Globus pallidus (tissue), 1 donor: ENCODE measurements at places on chromosomes 7 and 10.

GRCh38 chr7:24403557-24403956 lies 119.6 kb downstream of the NPY start:
- no peak for DNase-seq

GRCh38 chr7:42011846-42012245 lies 225.2 kb downstream of the GLI3 start:
- DNase-seq, result no peak

DNA sequence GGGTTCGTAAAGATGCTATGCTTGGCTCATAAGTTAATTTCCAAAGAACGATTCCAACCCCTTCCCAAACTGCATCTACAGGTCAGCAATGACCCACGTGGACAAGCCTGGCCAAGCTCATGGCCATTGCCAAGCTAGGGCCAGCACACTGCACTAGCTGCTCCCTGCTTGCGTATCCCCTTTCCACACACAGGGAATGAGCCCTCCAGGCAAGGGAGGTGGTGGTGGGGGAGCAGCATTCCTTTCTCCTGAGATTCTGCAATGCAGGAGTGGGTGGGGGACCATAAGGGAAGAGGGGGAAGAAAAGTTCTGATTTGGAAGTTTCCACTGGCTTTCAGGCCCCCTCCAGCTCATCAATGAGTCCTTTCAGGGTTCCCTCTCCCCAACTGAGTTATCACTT lies 56.0 kb downstream of the SH3PXD2A start:
- no peak for DNase-seq

DNA sequence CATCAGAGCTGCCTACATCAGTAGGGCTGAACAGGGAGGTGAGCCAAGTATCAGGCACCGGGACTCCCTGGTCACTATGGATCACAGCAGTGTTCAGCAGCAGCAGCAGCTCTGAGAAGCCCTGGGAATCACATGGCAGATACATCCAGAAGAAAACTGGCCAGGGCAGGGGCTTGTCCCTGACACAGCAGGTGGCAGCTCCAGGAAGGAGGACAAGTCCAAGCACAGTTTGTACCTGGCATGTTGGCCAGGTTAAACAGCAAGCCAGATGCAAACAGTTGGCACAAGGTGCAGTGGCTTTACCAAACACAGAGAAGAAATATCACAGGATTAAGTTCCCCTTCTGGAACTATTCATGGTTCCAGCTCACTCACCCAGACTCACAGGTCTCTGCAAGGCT lies 139.4 kb downstream of the KCNMA1 start:
- DNase-seq, result no peak

DNA sequence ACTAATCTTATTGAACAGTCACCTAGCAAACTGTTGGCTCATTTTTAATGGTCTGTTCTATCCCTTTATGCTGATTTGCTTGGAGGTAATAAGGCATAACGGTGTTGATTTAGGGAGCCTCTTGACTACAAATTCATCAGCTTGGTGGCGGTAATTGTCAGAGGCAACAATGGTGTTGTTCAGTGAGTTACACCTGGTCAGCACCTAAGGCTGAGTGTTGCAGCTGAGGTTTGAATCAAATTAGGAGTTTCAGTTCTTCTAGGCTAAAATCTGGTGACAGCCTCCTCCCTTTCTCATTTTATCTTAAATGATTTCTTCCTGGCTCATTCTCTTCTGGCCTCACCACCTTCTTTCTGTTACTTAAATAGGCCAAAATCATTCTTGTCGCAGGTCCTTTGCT lies 42.3 kb upstream of the SP8 start:
- no peak for DNase-seq

DNA sequence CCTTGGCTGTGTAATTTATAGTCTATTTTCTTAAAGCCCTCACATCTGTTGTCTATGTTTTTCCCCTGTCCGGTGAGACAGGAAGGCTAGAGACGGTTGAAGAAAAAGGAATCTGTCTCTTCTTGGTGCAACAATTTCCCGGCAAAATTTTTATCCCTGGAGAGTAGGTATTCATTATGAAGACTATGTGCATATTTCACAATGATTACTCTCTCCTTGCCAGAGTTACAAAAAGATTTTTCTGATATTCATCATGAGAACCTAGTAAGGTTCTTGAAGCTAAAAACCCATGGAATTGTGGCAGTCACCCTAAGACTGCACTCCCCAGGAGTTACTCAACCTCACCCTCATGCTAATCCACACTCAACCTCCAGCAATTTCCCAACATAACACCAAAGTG lies 55.0 kb upstream of the GHITM start:
- DNase-seq, result no peak

GRCh38 chr7:79046061-79046460 lies 407.4 kb downstream of the MAGI2 start:
- DNase-seq, result no peak

DNA sequence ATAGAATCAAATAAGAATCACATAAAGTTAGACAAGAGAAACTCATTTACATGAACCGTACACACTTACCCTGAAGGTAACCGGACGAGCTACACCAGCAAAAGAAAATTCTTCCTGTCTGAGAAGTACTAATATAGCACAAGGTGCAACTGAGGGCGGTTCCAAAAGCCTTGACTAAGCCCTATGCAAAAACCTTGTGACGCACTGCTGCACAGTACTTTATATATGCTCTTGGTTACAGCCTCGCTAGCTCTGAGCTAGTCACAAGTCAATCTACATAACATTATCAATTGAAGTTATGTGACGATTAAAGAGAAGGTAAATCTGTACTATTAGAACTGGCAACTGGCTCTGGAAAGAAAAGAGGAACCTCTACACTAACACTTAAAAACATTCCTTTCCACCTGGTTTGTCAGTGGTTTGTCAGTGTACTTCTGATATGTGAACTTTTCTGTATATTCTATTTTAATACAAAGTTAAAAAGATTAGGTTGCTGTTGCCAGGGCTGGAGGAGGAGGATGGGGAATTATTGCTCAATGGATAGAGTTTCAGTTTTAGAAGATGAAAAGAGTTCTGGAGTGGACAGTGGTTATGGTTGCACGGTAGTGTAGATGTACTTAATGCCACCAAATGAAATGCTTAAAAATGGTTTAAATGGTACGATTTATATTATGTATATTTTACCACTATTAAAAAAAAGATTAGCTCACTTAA lies 21.6 kb downstream of the NT5C3A start:
- DNase-seq, result no peak

- DNase-seq, result no peak
Measured at GRCh38 chr10:3624367-3624766, 160.6 kb downstream of the KLF6 start.

DNA sequence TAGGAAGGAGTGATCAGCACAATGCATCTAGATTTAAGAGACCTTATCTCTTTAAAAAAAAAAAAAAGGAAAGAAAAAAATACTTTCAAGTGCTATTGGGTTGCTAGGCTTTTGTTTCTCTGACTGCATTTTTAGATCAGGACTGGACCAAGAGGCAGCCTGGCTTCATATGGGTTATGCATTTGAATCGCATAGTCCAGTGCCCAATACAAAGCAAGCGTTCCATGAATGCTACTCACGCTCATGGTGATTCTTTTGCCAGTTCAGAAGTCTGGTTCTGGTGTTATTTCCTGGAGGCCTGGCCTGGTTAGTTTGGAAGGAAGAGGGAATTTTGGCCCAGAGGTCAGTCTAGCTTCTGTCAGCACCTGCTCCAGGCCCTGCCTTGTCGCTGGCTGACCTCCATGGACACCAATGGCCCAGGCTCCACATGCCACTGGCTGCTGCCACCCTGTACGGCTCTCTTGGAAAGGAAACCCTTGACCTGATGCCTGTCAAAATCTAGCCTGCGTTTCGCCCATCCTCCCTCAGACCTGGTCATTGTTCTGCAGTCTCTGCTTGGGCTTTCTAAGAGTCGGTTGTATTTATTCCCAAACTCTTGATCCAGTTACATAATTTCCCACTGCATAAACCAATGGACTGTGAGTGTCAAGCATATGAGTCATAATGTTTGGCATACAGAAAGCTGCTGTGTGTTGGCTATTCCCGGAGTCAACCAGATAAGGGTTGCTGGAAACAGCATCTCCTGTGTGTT lies 74.3 kb upstream of the MKX start:
- no peak for DNase-seq

DNA sequence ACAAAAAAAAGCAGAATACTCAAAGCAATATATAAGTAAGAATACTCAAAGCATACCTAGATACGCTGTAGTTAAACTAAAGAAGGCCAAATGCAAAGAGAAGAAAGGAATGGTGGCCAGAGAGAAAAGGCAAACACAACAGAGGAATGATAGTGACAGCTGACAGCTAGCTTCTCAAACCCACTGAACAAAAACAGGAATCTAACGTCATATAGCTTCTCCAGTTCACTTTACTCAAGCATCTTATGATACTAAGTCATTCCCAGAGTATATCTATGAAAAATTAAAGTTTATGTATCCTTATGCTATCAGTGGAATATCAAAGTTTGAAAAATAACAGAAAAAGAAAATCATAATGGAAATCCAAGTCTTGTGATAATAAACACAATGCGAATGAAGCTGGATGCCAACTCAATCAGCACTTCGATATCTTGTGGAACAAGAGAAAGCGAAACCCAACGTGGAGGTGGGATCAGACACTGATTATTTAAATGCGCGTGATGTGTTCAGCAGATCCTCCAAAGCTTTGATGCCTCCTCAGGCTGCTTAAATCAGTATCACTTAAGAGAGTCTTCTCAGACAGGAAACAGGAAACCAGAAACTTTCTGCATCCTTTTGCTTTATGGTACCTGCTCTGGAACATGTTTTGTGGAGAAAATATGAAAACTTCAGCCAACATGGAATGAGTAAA lies 102.8 kb downstream of the PIP4K2A start:
- no peak for DNase-seq

DNA sequence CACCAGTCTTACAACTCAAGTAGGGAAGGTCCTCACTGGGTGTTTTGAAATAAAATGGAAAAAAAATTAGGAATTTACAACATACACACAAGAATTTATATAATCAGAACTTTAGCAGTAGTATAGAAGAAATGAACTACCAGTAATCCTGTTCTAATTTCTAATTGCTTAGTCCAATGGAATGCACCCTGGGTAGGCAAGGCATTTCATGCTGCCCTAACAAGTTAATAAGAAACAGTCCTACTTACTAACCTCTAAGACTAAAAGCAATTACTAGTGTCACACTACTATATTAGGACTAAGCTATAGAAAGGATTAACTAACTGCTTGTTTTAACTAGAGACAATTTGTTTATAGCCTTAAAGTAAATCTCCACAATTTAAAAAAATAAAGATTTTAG lies 158.1 kb downstream of the BTAF1 start:
- DNase-seq, result no peak

DNA sequence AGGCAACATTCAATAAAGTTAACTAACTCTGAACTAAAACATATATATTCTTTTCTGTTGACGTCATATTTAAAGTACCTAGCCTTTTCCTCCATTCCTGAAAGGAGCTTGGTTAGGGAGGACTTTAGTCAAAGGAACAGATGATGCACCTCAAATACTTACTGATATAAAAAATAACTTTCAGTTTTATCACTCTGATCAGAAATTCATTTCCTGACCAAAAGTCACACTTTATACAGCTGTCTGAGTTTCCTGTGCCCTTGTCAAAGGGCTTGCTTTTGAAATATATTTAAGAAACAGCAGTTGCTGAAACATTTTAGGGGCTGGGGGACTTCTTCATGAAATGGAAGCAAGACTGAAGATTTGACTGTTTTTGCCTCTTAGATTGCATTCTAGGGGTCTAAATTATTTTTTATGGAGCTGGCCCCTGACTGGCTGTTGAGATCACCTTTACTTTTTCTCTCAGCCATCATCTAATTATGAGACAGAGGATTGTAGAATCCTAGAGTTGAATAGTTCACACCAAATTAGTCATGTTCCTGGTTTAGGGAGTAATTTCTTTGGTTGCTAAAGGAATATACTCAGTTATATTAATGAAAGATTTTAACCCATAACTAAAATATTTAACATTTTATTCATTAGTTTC lies 46.6 kb downstream of the GLCCI1 start:
- DNase-seq, result no peak

GRCh38 chr10:36324831-36325230 lies 682.7 kb upstream of the FZD8 start:
- no peak for DNase-seq

GRCh38 chr7:110291430-110291829 lies 799.5 kb upstream of the LRRN3 start:
- no peak for DNase-seq

DNA sequence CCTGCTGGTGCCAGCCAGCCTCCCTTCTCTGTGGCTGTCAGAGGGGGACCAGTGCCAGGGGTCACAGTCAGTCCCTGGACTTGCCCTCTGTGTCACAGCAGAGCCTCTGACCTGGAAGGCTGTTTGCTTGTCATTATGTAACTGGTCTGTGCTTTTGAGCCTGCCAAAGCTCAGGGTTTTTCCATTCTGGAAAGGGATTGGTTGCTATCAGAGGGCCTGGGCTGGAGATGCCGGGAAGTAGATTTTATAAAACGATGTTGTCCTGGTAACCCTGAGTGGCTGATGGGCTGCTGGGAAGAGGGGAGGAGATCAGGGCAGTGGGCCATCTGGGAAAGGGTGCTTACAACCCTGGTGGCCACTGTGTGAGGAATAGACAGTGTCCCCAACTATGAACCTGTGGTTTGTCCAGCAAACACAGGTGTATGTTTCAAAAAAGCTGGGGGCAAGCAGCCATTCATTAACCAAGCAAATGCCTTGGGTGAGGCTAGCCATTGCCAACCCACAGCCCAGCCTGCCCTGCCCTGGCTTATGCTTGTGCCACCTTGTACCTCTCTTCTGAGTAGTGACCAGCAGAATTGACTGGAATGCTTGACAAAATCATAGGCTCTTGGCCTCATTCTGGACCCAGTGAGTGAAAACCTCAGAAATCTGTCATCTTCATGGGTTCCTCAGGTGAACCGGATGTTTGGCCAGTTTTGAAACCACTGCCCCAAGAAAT lies 21.6 kb downstream of the SFTPD start:
- peak; percentile 36 for DNase-seq

GRCh38 chr7:23341846-23342598 lies 42.9 kb downstream of the MALSU1 start:
- no peak for DNase-seq

- no peak for DNase-seq
Measured at GRCh38 chr7:142185801-142186200, 72.1 kb downstream of the PRSS58 start.

DNA sequence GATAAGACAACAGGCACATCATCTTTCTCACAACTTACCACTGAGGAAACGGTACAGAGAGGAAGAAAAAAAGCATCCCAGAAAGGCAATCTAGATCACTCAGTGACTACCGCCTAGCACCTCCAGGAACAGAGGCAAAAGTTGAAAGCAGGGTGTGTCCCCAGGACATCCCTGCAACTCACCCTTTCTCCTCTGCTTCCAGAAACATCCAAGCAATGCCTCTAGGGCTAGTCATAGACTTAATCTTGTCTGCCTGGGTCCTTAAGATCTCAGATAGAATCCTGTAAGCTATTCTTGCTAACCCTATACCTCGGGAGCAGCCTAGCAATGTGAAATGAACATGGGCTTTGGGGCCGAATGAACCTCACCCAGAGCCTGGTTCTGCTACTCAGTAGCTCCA lies 18.8 kb upstream of the PDCD4 start:
- no peak for DNase-seq
